ENCODE measurements at places on chromosomes 2 and 18.

- no peak for DNase-seq
Measured at GRCh38 chr2:213315168-213315876, 31.1 kb downstream of the SPAG16 start.

- DNase-seq: no peak
Measured at GRCh38 chr2:187566266-187566665, 12.0 kb upstream of the TFPI start.

DNA sequence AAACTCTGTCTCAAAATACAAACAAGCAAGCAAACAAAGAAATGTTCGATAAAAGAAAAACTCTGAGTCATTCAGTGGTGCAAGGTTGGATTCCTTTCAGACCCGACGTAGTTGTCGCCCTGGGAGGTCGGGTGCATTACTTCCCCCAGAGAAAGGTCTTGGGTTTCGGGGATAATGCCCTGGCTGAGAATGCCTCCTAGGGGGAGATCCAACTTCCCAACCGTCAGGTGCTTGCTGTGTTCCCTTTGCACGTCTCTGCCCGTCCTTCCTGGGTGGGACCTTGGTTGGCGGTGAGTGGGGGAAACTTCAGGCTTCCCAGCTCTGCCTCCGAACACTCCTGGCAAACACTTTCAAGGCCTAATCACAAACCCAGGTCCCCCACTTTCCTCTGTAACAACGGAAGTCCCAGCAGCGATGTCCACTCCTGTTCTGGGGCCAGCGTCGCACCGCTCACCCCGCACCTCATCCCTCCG, 609 bp downstream of the TPGS2 start:
- DNase-seq: peak; percentile 7

DNA sequence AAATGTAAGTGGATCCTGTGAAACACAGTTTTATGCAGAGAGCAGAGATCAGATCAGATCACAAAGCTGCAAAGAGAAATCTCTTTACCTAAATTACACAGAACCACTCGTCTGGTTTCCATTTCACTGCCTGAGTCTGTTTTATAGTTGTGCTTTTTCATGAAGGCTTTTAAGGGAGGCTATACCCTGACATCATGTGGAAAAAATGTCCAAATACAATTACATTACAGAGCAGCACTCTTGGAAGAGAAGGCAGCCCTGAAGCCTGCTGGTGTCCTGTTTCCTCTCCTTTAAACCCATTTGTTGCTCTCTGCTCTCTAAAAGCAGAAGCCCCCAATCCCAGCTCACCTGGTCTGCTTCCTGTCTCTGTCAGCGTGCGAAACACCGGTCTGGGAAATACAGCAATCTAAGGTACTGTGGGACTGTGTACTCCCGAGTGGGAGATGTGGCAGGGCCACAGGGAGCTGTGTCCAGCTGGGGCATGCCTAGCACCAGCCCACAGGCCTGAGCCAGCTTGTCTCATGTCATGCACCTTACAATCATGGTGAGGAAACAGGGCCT, 24.8 kb upstream of the ZFP36L2 start:
- DNase-seq: no peak

DNA sequence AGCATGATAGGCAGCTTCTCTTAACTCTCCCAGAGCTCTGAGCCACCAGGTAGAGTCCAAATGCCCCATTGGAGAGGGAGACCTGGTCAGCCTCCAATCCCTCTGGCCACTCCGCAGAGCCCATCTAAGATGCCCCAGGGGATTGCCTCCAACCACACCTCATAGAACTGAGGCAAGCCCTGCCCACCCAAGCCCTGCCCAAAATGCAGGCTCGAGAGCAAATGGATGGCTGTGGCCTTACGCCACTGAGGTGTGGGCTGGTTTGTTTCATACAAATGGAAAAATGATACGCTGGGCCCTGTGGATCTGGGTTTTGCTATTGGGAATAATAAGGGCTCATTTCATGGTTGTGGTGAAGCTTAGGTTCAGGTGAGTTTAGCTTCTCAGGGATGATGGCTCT, 3.0 kb upstream of the TFCP2L1 start:
- no peak for DNase-seq

GRCh38 chr2:41932241-41933045, 115.4 kb upstream of the PKDCC start:
- no peak for DNase-seq

GRCh38 chr2:202114795-202115194, 41.7 kb downstream of the KIAA2012 start:
- DNase-seq: no peak

DNA sequence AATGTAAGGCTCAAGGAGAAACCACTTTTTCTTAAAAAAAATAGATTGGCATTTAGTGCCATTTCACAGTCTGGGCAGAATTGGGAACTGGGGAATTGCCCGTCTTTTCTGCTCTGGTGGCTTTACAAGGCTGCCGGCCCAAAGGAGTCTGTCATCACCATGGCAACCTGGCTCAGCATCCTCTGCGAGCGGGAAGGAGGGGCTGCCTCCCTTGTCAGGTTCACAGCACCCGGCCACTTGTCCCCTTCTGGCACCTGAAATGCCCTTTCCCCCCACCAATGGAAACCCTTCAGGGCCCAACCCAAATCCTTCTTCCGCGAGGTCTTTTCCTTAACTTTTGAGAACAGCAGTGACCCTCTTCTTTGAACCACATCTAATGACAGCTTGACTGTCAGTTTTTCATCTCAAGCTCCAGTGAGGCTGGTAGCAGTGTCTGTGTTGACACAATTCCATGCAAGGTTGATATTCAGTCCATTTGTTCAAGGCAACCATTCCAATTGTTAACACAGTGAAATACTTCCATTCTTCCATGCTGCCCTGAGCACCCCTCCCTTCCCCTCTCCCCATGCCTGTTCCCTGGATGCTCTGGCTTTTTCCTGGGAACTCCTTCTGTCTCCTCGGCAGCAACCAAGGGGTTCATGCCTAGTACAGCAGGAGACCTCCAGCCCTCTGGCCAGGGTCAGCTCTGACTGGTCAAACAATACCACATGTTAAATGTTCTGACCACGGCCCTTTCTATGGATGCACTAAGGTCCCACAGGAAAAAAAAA, 79.6 kb downstream of the DNER start:
- DNase-seq: no peak

GRCh38 chr2:159960414-159960813, 102.0 kb downstream of the PLA2R1 start:
- DNase-seq: no peak

DNA sequence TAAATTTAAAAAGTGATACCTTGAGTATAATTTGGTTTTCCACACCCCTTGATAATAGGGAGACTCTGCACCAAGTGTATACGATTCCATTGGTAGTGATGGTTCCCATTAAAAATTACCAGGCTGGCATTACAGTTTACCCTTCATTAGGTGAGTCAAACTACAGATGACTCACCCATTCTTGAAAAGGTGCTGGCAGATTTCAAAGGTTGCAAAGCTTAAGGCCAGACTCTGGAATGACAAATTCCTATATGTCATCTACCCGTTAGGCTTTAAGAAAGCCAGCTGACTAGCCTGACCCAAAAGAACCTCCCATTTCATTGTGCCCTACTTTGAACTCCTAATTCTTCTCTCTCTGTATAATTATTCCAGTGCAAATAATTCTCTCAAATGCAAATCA, 124.4 kb downstream of the LRRTM4 start:
- no peak for DNase-seq

- no peak for DNase-seq
Measured at GRCh38 chr2:3956892-3957291, 253.5 kb downstream of the DCDC2C start.

- no peak for DNase-seq
Measured at GRCh38 chr18:68233018-68233417, 481.9 kb downstream of the TMX3 start.

GRCh38 chr2:19776941-19777514, 124.8 kb downstream of the TTC32 start:
- DNase-seq: no peak

Measured in T follicular helper cell (primary cell).